WTC11 (cell line): ENCODE measurements at places on chromosomes 11 and 22.

DNA sequence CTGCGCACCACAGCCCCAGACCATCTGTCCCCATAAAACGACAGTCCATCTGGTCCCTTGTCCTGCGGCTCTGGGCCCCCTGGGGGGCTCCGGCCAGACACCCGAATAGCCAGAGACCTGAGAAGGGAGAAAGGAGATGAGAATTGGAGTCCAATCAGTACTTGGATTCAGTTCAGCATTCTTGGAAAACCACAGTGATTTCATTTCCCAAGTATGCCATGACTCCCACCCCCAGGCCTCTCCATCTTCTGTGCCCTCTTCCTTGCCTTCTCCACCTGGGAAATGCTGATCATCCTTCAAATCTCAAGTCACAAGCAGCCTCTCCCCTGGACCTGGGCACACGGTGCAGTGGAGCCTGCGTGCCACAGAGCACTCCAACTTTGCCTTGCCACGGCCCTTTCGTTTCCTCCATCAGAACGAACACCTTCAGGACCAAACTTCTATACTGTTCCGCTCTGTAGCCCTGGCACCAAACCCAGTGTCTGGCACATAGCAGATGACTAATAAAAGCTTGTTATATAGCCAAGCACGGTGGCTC is 10.9 kb upstream of the MFNG start:
- no peaks in the 10 kb centered on the region for H3K36me3 ChIP-seq
- DNase-seq: no peak
- H3K4me3 ChIP-seq: no peak overlapping the region
- H3K27ac ChIP-seq: no peak overlapping the region

DNA sequence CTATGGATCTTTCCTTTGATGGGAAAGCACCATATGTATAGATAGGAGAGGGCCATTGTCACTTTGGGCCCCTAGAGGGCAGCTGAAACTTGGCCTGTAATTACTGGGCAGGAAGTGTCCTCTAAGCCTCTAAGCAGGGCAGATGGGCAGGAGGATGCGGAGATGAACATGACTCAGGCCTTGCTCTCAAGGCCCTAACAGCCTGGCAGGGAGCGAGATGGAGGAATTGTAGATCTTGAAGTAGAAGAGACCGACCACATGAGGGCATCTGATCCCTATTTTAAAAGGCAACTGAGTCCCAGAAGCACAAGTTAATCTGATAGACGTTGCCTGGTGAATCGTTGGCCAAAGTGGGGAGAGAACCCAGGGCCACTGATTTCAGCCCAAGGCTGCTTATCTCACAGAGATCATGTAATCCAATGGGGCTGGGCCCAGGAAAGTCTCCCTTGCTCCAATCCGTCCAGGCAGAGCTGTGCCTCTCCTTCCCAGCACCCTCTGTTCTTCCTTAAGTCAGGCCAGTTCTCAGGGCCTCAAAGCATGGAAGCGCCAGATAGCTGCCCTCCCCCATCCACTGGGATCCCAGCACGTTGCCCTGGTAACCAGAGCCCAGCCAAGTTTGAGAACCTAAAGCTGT is 2.5 kb upstream of the SEPTIN3 start:
- H3K4me1 ChIP-seq: peaks cover 18% of the 10 kb centered on the region
- peak; percentile 40 for DNase-seq
- H3K4me3 ChIP-seq: no peak overlapping the region
- H3K36me3 ChIP-seq: peaks cover 3% of the 10 kb centered on the region
- H3K27me3 ChIP-seq: peaks cover 29% of the 10 kb centered on the region

DNA sequence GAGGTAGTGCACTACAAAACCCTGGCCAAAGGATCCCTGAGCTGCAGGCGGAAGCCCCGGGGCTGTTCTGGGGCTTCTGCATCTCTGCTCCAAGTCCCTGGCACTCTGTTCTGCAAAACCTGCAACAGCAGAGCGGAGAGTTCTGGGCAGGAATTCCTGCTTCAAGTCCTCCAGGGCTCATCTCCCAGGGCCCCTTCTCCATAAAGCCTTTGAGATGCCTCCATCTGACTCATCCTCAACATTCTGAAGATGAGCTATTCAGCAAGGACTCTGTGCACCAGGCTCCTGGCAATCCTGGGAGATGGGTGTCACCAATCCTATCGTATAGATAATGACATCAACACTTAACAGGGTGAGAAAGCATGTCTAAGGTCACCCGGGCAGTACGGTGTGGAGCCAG is 19.3 kb downstream of the SYN3 start:
- no peak overlapping the region for H3K4me3 ChIP-seq
- no peaks in the 10 kb centered on the region for H3K36me3 ChIP-seq
- no peak overlapping the region for H3K27ac ChIP-seq
- DNase-seq: no peak
- peaks cover 35% of the 10 kb centered on the region for H3K27me3 ChIP-seq

DNA sequence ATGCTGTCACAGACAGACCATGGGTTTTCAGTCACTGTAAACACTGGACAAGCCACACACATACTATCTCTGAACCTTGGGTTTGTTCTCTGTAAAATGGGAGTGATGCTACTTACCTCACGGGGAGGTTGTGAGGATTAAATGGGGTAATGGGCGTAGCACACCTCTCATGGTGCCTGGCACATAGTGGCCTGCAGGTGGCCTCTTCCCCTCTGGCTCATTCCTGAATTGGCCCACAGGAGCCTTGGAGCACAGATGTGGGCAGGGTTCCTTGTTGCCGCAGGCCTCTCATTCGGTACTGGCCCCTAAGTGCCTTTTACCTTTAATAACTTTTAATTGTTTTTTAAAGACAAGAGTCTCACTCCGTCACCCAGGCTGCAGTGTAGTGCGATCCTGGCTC is 11.7 kb downstream of the MICAL2 start:
- peak; percentile 60 for DNase-seq
- no peak overlapping the region for H3K4me3 ChIP-seq
- no peaks in the 10 kb centered on the region for H3K36me3 ChIP-seq
- peaks cover 9% of the 10 kb centered on the region for H3K4me1 ChIP-seq
- H3K27ac ChIP-seq: no peak overlapping the region

DNA sequence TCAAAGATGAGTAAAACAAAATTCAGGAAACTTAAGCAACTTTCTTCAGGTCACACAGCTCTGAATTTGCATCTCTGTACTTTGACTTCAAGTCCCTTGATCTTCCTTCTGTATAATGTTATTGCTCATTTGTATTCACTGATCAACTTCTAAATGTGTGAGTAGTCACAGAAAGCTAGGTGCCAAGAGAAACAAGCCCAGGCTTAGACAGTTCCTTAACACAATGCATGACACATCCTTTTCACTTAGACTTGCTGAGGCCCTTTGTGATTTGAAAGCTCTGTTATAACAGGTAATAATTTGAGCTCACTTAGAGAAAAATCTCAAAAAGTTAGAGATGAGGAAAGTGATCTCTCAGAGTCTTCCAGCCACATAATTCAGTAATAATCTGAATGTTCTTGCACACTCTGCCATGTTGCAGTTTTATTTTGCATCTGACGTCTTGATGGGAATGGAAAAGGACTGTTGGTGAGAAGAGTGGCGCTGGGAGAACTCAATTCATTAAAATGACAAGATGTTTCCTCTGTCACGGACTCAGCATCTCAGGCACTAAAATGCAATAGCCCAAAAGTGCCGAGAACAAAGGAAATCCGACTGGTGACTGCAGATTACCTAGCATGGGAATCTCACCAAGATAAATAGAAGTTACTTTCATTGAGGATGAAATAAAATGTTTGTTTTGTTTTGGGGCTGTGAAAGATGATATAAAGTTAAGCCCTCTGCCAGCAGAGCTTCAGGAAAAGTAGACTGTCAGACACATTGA is 665.3 kb downstream of the OPCML start:
- H3K36me3 ChIP-seq: no peaks in the 10 kb centered on the region; the same call in 1 of the 2 replicates
- H3K27me3 ChIP-seq: no peaks in the 10 kb centered on the region
- H3K4me3 ChIP-seq: no peak overlapping the region
- no peak overlapping the region for H3K27ac ChIP-seq
- H3K4me1 ChIP-seq: peaks cover 24% of the 10 kb centered on the region
